BJ (cell line): ENCODE measurements at places on chromosomes 12 and 14.

DNA sequence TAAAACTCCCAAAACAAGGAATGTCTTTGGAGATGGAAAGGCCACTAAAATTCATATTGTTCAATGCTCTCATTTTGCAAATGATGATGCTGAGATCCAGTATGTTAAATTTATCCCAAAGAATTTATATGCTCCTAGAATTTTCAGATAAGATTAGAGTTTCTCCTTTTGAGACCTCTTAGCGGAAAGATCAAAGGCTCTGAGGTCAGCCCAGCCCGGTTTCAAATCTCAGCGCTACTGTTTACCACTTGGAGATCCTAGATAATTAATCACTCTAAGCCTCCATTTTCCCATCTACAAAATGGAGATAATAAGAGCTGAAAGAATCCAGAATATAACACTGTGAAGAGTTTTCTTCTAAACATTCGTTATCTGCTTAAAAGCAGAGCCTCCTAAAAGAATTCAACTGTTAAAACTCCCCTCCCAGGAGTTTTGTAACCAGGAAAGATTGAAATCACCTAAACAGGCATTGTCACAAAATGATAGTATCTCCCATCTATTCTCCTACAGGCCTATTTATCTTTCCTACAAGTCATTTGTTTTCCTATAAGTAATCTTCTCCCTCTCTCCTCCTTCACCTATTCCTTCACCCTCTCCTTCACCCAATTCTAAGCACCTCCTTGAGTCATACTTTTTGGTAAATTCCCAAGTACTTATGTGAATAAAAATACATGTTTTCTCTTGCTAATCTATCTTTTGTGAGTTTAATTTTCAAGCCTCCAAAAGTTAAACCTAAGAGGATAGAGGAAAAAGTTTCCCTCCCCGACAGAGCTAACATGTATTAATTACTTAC lies 16.7 kb downstream of the DUSP6 start:
- DNase-seq, result no peak

DNA sequence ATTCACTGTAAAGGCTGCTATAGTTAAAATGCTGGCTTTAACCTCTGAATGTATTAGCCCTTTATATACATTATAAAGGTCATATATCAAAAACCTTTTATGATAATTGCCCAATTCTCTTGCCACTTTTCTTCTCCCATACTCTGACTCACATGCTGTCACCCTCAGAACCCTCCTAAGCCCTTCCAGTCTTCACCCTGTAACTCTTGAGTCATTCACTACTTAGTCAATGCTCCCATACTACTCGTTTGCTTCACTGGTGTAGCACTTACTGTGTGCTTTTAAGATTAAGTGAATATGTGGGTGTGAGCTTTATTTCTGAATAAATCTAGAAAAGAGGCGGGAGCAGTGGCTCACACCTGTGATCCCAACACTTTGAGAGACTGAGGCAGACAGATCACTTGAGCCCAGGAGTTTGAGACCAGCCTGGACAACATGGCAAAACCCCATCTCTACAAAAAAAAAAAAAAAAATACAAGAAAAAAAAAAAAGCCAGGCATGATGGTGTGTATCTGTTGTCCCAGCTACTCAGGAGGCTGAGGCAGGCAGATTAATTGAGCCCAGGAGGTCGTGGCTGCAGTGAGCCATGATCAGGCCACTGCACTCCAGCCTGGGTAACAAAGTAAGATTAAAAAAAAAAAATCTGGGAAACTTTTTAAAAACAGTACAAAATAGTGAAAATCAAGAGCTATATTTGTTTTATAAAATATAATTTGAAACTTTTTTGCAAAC lies 37.6 kb downstream of the SPATA7 start:
- DNase-seq, result peak; percentile 28

DNA sequence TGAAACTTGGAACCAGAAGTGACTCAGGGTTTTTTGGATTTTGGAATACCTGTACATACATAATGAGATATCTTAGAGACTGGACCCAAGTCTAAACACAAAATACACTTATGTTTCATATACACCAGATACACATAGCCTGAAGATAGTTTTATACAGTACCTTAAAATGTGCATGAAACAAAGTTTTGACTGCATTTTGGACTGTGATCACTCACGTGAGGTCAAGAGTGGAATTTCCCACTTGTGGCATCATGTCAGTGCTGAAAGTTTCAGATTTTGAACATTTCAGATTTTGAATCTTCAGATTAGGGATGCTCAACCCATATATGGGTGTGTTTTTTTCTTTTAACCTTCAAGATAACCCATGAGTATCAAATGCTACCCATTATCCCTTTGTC lies 6.6 kb downstream of the SBNO1 start:
- DNase-seq, result no peak

- no peak for DNase-seq
These were observed 23.8 kb upstream of the GALNT9 start for GRCh38 chr12:132352896-132353800.

- no peak for DNase-seq
These were observed 302.8 kb downstream of the GALC start for GRCh38 chr14:87690076-87690613.

DNA sequence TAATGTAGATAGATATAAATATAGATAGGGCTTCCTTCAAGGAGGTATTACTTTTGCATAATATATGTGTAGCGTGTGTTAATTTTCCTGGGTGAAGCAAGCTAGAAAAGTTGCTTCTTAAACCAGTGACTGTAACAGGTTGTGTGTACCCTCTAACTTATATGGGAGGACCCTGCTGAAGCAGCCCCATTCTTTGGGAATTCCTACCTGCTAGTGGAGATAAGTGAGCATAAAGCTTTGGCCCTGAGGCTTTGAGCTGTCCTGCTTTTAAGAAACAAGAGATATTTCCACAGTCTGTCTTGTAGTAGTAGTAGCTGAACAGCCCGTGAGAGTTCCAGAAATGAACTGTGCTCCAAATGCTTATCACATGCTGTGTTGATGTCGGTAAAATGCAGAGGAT lies 8.6 kb downstream of the RMST start:
- DNase-seq, result no peak

DNA sequence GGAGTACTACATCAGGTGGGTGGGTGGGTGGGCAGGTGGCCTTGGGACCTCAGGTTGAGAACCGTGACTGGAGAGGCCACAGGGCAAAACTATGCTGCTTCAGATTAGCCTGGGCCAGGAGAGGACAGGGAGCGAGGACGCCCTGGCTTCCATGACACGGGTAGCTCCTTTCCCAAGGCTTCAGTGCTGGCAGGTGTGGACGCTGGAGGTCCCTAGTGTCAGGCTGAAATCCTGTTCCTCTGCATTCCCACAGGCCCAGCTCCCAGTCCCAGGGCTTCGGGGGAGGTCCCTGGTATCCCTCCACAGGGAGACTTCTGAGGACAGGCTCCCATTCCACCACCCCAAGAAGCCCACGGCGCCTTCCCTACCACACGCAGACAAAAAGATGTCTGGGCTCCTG lies 31.6 kb downstream of the CCDC92 start:
- no peak for DNase-seq

GRCh38 chr14:72646861-72647528 lies 246.9 kb downstream of the DPF3 start:
- DNase-seq, result no peak

DNA sequence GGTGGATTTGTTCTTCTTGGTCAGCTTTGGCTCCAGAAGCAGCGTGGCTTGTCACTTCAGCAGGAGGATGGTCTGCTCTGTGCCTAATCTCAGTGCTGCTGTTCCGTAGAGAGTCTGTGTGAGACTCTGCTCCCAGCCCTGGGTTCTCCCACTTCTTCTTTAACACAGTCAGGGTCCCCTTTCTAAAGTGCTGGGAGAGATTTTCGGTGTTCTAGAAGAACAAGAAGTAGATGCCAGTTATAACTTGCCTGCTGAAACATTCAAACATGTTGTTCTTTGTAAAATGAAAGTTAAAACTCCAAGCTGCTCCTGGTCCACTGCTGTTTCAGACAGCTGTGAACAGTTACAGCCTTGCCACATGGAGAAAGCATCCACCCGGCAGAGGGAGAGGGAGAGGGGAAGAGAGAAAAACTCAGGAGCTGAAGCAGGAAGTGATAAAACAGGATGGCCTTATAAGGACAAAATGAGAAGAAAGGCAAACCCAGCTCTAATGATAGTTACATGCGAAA lies 55.2 kb upstream of the CERS5 start:
- DNase-seq, result peak; percentile 84

DNA sequence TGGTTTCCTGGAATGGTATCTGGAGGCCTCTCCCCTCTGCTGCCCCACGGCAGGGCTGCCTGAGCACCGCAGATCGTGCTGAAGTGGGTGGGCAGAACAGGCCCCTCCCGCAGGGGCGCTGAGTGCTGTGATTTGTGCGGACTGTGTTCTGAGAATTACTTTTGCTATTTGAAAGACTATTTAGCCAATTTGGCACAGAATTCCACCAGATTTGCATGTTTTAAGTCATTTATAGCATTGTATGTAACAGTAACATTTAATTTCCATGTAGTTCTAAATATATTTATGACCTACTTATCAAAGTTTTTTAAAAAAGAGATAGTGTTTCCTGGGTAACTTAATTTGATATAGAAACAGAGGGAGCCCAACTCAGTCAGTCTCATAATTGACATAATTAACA lies 55.3 kb downstream of the TNFAIP2 start:
- no peak for DNase-seq

GRCh38 chr14:94619297-94619696 lies 7.1 kb downstream of the SERPINA3 start:
- DNase-seq, result no peak

- DNase-seq, result no peak
These were observed 61.6 kb upstream of the DYRK2 start for GRCh38 chr12:67586951-67587350.

DNA sequence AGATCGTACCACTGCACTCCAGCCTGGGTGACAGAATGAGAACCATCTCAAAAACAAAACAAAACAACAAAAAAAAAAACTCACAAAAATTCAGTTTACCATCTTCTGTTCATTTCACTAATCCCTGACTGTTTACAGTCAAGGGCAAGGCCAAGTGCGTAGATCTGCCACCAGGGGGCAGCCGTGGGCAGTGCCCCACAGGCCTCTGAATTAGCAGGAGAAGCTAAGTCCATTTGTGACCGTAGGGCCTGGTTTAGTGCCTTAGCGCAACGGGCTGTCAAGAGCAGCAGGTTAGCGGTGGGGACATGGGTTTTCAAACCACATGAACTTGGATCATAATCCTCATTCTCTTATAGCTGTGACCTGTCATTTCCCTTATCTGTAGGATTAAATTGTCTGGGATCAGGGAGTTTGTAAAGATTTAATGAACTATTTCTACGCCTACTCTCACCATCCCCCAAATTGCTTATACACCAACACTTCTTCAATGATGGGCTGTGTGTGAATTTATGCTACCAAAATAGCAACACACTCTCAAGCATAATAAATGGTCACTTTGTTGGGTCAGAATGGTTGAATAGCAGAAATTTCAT lies 49.0 kb downstream of the KCTD10 start:
- DNase-seq, result peak; percentile 27

GRCh38 chr12:87687362-87687761 lies 341.8 kb downstream of the C12orf50 start:
- DNase-seq, result peak; percentile 1

DNA sequence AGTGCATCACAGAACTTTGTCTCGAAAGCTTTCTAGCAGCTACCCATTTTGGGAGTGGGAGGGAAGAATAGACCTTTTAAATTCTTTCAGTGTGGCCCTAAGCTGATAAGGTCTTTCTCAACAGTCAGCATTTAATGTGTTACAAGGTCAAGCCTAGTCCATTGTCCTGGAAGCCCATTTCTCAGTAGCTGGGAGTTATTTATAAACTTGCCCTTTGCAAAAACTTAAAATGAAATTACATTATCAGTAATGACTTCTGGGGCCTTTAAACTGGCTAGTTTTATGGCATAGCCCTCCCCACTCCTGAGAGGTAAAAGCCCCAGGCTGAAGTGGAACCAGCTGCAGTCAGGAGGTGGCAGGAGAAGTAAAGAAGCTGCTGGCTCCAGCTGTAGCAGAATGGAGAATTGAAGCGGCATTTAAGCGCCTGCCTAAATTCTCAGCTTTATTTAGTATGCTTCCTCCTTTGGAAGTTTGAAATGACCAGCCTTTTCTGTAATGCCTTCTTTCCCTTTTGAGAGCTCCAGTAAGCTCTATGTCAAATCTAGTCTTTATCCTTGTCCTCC lies 12.4 kb downstream of the COPZ1 start:
- no peak for DNase-seq

GRCh38 chr12:47378907-47379306 lies 299.1 kb upstream of the AMIGO2 start:
- no peak for DNase-seq

- no peak for DNase-seq
These were observed 186.6 kb upstream of the KRR1 start for GRCh38 chr12:75698052-75698451.

DNA sequence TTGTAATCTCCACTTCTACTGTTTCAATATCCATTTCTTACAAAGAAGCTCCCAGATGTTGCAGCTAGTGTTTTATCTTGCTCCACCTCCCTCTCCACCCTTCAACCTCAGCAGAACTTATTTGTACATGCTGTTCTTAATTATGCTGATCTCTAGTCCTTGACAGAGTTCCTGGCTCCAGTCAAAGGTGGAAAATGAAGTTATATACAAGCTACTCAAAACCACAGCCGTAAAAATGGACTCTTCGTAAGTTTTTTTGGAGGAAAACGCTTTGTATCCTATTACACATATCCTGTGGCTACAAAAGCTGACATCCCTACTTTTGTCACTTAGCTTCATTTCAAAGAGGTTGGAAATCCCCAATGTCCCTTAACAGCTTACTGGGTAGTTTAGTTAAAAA lies 1.3 kb downstream of the CLEC1A start:
- DNase-seq, result peak; percentile 35

- DNase-seq, result no peak
These were observed 44.4 kb downstream of the ADGRD1 start for GRCh38 chr12:130998136-130998535.

GRCh38 chr12:88266806-88267360 lies 124.8 kb downstream of the TMTC3 start:
- DNase-seq, result peak; percentile 15

GRCh38 chr12:26622601-26623000 lies 210.4 kb downstream of the ITPR2 start:
- no peak for DNase-seq

DNA sequence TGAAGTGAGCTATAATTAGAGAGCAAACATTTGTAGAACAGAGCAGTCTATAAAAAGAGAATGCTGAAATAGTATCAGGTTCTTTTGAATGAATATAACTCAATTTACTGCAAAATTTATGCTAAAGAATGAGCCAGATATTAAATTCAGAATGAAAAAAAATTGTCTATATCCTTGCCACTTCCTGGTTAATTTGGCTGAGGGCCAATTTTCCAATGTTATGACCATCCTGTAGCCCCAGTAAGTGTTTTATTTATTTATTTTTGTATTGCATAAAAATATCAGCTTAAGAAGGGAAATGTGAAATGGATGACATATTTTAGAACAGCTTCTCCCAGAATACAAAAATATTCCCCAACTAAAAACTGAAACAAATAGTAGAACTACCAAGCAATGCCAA lies 263.4 kb downstream of the SOX5 start:
- DNase-seq, result no peak

- DNase-seq, result no peak
These were observed 4.3 kb downstream of the OSBPL8 start for GRCh38 chr12:76555231-76555767.

GRCh38 chr14:49999146-49999761 lies 106.4 kb downstream of the ARF6 start:
- DNase-seq, result no peak

- no peak for DNase-seq
These were observed 156.6 kb downstream of the TGFB3 start for GRCh38 chr14:75825147-75825592.

GRCh38 chr14:74434294-74434693 lies 8.3 kb upstream of the SYNDIG1L start:
- DNase-seq, result no peak
